ENCODE measurements at places on chromosomes 2 and 18.

DNA sequence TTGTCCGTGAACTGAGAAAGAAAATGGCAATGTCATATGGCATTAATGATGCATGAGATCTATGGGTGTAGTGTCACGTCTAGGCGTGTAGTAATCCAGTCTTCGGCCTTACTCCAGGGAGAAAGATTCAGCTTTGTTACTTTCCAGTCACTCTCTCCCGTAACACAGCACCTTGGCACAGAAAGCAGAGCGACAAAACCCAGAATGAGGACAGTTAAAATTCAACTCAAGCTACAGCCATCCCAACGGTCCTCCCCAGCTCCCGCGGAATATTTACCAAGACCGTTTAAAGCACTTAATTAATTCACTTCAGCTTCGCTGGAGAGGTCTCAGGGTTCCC is 797 bp upstream of the CRIM1 start:
- no peak for DNase-seq

GRCh38 chr2:126344493-126344892 is 311.5 kb upstream of the GYPC start:
- DNase-seq, result peak; percentile 52

- DNase-seq, result no peak
Measured at GRCh38 chr2:241859436-241860183, 916 bp upstream of the PDCD1 start.

- peak; percentile 59 for DNase-seq
Measured at GRCh38 chr2:105042189-105042588, 4.3 kb downstream of the MRPS9 start.

DNA sequence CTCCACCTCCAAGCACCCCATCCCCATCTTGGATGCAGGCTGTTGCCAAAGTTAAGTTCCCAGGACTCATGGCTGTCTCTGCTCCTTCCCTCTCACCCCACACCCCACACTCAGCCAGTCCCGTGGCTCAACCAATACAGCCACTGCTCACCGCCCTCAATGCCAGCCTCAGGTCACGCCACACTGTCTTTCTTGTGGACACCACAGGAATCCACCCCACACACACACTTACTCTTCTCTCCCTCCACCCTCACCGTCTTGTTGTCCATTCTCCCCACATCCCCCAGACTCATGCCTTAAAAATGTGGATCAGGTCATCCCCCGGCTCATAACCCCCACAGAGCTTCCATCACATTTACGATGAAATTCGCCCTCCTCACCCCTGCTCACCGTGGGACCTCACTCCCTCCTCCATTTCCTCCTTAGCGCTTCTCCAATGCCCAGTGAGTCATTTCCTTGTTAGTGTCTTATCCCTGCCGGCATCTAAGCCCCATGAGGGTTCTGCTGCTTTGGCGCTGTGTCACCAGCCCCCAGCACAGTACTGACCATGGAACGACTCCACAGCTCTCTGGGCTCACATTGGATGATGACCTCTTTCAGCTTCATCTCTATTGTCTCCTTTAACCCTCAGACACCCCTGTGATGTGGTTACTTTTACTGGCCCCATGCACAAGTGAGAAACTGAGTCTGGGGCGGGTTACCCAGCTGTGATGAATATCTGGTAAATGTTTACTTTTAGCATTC is 13.8 kb downstream of the MLPH start:
- DNase-seq, result peak; percentile 29

- DNase-seq, result peak; percentile 89
Measured at GRCh38 chr2:130391058-130391871, 35.4 kb downstream of the PTPN18 start.

DNA sequence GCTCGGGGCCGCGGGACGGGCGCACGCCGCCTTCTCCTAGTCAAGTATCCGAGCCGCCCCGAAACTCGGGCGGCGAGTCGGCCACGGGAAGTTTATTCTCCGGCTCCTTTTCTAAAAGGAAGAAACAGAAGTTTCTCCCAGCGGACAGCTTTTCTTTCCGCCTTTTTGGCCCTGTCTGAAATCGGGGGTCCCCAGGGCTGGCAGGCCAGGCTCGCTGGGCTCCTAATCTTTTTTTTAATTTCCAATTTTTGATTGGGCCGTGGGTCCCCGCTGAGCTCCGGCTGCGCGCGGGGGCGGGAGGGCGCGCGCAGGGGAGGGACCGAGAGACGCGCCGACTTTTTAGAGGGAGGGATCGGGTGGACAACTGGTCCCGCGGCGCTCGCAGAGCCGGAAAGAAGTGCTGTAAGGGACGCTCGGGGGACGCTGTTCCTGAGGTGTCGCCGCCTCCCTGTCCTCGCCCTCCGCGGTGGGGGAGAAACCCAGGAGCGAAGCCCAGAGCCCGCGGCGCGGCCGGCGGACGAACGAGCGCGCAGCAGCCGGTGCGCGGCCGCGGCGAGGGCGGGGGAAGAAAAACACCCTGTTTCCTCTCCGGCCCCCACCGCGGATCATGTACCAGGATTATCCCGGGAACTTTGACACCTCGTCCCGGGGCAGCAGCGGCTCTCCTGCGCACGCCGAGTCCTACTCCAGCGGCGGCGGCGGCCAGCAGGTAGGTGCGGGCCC is 617 bp downstream of the FOSL2 start:
- DNase-seq, result peak; percentile 72

DNA sequence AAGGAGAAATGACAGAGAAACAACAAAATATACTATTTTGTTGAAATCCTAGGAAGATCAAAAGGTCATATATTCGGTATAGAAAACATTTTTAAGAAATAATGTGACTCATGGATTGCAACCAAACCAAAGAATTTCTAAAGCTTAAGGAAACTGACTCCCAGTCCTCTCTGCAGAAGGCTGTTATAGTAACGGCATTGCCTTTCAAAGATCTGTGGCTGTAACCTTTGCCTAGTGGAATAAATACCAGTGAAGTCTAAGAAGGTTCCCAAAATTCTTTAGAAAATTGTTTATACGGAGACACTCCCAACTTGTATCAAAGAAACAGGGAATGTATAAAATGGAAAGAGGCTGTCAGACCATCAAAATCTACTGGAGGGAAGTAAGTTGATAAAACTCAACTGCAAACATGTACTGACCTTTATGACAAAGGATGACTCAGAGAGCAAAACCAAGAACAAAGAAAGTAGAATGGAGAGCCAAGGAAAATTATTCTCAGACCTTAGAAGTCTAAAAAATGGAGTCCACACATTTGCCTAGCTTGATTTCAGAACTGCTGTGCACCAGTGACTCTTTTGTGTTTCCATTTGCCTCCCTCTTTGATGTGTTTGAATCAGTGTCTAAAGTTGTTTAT is 48.6 kb upstream of the FSIP2 start:
- DNase-seq, result no peak

DNA sequence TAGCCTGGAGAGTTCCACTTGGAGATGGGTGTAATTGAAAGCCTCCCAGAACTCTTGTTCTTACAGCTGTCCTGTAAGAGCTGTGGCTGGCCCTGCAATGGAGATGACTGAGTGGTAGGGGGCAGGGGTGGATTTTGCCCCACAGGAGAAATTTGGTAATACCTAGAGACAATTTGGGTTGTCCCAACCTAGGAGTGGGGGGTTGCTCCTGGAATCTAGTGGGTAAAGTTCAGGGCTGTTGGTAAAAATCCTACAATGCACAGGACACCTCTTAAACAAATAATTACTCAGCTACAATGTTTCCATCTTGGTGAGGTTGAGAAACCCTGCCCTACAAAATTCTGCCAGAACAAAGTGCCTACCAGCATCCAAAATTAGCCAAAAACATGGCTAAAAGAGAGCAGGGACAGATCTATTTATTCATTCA is 181.1 kb upstream of the SH3BP4 start:
- no peak for DNase-seq

DNA sequence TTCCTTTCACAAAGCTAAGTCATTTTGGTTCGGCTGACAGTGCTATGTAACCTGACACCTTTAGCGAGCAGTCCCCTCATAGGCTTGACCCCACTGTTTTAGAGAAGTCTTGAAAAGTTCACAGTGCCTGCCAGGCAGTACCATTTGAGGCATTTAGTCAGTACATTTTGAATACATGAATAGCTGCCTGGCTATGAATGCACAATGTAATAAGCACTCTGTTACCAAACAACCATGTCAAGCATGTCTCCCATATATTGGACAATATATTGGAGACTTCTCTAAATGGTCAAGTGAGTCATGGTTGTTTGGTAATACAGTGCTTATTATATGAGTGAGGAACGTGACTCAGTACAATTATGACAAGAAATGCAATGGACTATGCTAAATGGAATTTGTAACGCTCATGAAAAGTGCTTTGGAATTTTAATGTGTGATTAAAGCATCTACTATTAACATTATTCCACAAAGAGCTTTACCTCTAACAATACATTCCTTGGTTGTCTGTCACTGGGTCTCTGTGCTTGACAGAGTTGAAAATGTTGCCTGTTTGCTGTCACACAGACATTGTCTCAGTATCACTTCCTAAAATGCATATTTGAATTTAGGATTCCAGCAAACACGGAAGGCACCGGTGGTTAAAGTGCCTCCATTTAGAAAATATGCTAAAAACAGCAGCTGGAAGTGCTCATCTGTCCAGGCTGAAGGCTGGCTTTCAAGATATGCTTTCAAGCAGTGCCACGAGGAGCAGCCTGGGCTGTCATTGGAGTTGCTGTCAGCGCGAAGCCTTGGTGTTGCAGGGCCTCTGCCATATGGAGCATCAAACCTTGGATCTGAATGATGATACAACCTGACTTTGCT is 458.6 kb downstream of the FBXO15 start:
- no peak for DNase-seq

DNA sequence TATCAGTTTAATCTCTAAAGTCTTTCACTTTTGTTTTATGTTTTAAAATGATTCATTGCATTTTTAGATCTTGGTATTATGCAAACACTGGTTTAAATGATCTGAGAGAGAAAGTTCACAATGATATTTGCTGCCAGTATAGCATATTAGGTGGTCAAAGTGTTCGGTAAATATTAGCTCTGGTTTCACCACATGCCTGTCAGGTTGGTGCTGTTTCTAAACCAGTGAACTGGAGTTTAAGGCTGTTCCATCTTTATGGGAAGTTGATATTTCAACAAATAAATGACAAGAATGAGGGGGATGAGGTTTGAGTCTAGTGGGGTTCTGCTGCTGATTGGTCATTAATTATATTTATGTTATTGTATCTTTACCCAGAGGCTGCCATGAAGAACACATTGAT is 436.4 kb downstream of the DCDC2C start:
- no peak for DNase-seq

- no peak for DNase-seq
Measured at GRCh38 chr18:71426441-71426840, 1117.7 kb downstream of the CBLN2 start.

DNA sequence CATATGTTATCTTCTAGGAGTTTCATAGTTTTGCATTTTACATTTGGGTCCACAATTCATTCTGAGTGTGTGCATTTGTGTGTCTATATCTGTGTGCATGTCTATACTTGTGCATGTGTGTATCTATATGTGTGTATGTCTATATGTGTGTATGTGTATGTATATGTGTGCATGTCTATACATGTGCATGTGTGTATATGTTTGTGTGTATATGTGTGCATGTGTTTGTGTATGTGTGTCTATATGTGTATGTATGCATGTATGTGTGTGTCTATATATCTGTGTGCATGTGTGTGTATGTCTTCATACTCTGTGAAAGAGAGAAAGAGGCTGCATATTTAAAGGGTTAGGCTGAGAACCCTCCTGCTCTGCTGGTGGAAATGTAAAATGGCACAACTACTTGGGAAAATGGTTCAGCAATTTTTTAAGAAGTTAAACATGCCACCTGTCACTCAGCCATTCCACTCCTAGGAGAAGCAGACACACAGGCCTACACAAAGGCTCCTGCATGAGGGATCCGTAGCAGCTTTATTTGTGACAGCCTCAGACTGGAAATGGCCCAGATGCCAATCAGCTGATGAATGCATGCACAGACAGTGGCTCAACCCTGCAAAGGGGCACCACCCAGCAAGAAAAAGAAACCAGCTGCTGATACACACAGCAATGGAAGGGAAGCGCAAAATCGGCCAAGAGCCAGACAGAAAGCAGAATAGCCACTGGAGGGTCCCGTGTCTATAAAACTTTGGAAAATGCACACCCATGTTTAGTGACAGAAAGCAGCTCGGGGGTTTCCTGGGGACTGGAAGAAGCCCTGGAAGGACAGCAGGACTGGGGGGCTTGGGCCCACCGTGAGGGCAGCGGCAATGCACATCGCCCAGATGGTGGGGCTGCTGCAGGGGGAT is 146.8 kb downstream of the SEPTIN10 start:
- no peak for DNase-seq

DNA sequence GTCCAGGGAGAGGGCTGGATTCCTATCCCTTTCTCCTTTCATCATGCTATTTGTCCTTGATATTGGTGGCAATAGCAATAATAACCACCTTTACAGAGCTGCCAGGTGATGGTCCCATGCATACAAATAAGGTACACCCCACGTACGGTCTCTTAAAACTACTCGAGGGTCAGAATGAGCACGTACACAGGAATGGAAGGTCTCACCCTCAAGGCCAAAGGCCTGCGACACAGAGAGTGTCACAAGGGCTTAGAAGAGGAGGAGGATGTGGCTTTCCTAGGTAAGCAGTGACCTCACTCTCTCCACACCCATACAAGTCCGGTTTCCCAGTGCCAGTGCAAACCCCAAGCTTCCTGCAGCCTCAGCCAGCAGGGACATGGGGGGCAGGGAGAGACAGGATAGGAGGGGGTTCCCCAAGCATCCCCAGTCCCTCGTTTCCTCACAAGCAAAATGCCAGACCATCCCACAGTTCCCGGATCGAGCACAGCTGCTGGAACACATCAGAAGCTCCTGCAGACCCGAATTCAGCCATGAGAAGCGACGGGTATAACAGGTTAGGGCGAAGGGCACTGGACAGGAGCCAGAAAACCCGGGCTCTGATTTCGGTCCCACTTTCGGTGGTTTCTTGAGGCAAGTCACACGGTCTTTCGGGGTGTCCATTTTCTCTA is 49.2 kb downstream of the PLB1 start:
- DNase-seq, result no peak

DNA sequence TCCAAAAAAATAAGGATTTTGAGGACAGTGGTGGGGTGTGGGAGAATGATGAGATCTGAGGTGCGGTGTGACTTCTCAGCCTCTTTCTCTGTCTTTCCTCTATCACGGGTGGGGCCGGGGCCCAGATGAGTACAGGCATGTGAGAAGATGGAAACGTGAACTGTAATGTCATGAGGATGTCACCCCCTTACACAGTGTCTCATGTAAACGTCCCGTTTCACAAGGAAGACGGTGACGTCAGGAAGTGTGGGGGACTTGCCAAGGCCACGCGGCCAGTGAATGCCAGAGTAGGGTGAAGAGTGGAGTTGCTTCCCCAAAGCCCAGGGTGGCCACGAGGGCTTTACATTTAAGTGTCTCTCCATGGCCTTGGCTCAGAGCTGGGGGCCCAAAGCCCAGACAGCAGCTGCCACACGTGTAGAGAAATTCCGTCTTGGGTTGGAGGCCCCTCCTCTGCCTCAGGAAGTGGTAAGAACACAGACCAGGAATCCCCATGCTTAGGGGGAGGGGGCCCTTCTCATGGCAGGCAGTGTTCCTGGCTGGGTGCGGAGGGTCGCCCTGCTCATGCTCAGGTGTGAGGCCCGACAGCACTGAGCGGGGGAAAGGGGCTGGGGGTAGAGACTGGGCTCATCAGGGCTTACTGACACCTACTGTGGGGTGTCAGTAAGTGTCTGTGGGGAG is 80.9 kb upstream of the SMAD7 start:
- no peak for DNase-seq

Measured in hematopoietic multipotent progenitor cell treated with erythropoietin and hydrocortisone succinate and interleukin-3 and kit ligand, for 6 days (in vitro differentiated cells).